ENCODE measurements at places on chromosomes 11 and 22.
A peak's percentile ranks its signal among the peaks of the same experiment; 100 is the strongest.

- no peak for DNase-seq
Measured at GRCh38 chr11:111535281-111535680, 5.2 kb upstream of the LAYN start.

DNA sequence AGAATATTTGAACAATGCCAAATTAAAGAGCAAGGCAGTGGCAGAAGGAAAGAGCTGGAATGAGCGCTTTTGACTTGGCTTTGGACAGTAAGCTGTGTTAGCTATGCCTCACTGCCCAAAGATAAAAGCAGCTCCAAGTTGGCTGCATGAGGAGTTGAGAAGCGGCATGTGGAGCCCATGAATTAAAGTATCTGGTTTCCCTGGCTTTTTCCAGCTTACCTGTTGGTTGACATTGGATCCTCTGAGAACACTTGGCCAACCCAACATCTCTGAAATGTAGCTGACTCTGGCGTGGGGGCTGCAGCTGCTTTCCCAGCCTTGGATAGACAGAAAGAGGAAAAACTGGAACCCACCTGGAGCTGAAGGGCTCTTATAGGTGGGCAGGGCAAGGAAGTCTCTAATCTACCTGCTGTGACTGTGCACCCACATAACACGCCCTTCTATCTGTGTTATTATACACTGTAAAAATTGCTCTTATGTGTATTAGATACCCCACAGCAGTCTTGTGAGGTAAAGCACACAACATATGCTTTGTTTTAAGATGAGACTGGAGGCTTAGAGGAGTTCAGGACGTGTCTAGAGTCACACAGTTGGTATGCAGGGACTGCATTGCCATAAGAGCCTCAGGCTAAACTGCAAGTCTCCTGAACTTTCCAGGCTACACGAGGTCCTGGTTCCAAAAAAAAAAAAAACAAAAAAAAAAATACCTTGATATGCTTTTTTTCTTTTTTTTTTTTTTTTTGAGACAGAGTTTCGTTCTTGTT is 5.8 kb downstream of the UBASH3B start:
- DNase-seq: no peak

DNA sequence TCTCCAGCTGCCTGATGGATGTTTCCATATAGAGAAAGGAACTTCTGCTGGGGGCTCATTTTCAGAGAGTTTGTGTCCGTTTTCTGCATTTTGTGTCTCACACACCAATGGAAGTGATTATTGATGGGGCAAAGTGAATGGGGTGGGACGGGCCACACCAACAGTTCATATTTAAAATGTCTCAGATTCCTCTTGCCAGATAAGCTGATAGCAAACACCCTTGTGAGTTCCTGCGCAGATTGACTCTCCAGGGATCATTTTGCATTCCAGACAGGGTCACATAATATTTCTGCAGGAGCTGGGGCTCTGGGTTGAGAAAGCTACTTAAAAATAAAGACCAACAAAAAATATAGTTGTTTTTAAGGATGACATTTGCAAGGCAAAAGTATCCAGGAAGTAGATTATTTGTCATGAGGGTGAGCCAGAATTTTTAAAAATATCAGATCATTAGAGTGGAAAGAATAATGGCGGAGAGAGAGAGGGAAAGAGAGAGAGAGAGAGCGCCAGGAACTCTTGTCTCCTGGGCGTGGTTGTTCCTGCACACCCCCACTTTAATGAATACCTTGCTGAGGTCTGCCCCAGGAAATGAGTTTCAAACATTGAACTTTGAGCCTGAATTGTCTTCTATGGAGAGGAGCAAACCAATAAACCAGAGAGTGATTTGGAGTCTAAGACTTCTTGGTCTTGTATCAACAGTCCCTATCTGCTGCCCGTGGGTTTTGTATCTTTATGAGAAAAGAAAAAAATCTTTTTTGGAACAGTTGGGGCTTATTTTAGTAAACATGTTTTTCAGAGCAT is 33.3 kb downstream of the MICAL2 start:
- no peak for DNase-seq

GRCh38 chr11:69296890-69297786 is 3.2 kb downstream of the MYEOV start:
- DNase-seq: peak; percentile 89

GRCh38 chr11:72227316-72228228 is 3.0 kb downstream of the INPPL1 start:
- no peak for DNase-seq

- DNase-seq: no peak
Measured at GRCh38 chr22:40519284-40519947, 117.1 kb downstream of the MRTFA start.

DNA sequence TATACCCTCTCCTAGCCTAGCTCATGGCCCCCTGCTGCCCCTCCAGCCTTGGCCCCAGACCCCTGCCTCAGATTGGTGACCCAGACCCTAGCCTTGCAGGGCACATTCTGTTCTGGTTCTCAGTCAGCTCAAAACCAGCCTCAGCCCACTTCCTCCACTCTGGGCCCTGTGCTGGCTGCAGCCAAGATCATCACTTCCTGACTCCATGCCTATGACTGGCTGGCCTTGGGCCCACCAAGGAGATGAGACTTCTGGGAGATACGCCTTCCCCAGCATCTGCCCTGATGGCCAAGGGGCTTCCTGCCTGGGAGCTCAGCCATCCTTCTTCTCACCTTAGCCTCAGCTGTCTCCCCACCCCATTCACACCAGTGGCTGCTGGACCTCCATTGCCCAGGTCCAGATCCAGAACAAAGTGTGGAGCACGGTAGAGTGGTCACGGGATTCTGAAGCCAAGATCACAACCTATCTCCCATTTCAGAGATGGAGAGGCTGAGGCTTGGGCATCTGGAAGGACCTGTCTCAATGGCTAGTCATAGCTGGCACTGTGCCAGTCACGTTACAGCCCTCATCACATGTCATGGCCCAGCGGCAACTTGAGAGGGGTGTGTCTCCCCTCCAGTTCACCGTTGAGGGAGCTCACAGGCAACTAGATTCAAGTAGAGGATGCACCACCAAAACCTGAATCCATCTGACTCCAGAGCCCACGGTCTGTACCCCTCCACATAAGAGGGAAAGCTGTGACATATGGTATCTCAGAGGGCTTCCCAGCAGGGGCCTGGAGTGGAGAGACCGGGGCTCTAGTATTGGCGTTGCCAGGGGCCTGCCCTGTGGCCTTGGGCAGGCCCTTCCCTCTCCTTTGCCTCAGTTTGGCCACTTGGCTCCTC is 43.0 kb upstream of the KLHL35 start:
- no peak for DNase-seq

DNA sequence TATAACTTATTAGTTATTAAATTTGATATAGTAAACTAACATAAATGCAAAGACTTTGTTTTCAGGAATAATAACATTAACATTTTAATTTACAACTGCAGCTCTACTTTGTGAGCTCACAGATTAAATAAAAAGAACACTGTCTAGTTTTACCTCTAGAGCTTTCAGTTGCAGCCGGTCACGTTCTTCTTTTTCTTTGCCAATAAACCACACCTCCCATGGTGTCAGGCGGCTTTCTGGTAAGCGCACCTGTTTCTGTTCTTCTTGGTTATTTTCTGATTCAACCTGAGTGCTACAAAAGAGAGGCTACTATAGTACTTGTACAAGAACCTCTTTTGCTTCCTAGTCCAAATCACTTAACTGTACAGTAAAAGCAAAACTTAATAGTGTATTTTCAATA is 5.8 kb downstream of the CCDC34 start:
- no peak for DNase-seq

DNA sequence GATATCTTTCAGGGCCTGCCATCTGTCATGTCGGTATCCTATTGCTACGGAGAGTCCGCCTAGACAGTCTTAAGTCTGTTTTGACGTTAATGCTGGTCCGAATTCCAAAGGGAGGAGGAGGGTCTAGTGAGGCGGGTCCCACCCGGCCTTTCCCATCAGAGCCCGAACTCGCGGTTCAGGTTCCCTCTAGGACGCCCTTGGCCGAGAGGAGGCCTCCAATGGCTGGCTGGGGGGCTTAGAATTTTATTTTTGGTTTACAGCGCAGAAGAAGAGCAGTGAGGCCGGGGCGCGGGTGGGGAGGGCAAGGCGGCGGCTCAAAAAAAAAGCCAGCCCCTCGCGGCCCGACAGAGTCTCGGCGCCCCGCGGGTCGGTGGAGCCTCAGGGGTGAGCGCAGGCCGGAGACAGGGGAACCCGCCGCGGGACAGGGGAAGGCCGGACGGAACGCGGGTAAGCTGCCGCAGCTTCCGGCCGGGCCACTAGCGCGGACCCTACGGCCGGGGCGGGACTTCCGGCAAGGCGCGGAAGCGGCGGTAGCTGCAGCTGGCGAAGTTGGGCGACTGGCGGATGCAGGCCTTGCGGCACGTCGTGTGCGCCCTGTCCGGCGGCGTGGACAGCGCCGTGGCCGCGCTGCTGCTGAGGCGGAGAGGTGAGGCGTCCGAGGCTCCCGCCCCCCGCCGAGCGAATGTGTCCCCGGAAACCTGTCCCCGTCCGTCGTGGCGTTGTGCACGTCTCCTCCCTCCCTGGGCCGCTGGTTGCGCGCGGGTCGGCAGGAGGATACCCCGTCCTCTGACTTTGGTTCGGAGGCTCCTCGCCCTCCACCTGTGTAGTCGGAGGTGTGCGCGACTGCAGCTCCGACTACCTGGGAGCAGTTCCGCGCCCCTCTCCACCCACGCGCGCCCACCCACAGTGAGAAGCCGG is at the start of gene TRMU:
Gene TRMU, plus strand, starts transcription at position 514 of the 918 bp plus-strand sequence. Its CDS starts 51 bp downstream, at position 565.
- DNase-seq: peak; percentile 77

GRCh38 chr22:47160141-47160541 is 397.7 kb downstream of the TBC1D22A start:
- DNase-seq: no peak

DNA sequence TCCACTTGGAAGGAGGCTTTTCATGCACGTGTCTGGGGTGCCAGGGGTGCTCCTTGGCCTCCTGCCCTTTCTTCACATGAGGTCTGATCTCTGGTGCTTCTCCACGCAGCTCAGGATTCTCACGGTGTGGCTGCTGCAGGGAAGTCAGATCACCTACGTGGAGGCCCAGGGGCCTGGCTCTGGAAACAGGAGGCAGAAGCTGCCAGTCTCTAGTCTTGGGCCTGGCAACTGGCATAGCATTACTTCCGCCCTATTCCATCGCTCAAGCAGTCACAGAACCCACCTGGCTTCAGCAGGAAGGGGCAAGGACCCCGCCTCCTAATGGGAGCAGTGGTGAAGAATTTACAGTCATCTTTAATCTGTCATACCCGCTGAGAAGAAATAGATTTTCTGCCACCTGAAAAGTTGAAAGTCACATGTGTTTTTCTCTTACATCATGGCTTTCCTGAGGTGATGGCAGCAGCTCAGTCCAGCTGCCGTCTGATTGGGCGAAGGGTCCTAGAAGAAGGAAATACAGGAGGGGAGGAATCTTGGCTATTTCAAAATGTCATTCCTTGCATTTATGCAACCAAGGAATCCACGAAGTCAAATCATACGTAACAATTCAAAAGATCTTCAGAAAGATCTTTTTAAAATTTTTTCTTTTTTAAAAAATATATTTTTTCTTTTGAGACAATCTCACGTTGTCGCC is 50.1 kb upstream of the DKK3 start:
- no peak for DNase-seq

- no peak for DNase-seq
Measured at GRCh38 chr11:10824888-10825287, 16.2 kb upstream of the EIF4G2 start.

DNA sequence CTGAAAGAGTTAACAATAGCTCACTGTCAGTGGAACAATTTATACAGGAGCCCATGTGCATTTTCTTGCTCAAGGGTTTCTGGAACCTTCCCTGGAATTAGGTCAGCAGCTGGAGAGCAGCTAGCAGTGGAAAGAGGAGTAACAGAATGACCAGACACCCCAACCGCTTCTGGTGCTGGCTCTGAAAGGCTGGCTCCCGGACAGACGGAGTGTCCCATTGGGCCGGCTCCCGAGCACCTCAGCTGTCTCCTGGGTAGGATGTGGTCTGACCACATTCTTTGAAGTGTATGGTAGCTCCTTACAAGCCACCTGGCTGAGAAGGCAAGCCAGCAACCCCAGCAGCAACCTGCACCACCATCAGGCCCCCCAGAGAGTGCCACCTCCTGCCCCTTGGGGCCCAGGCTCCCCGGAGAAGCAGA is 44.7 kb downstream of the ABTB2 start:
- DNase-seq: no peak

DNA sequence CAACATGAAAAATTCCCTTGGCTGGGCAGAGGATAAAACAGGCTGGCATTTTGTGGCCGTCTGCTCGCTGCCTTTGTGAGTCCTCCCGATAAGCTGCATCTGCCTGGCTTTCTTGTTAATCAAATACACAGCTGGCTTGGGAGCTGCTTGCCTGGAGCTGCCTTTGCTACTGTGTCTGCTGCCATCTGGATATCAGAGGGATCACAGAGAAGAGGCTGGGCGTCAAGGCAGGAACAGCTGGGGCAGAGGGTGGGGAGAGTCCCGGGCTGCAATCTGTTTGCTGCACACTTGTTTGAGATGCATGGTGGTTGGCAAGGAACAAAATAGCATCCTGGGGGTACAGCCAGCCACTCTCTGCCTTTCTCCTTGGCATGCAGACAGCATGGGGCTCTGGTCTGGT is 36.0 kb downstream of the COMMD9 start:
- DNase-seq: no peak

- no peak for DNase-seq
Measured at GRCh38 chr22:35860087-35860733, 142.5 kb downstream of the APOL5 start.

DNA sequence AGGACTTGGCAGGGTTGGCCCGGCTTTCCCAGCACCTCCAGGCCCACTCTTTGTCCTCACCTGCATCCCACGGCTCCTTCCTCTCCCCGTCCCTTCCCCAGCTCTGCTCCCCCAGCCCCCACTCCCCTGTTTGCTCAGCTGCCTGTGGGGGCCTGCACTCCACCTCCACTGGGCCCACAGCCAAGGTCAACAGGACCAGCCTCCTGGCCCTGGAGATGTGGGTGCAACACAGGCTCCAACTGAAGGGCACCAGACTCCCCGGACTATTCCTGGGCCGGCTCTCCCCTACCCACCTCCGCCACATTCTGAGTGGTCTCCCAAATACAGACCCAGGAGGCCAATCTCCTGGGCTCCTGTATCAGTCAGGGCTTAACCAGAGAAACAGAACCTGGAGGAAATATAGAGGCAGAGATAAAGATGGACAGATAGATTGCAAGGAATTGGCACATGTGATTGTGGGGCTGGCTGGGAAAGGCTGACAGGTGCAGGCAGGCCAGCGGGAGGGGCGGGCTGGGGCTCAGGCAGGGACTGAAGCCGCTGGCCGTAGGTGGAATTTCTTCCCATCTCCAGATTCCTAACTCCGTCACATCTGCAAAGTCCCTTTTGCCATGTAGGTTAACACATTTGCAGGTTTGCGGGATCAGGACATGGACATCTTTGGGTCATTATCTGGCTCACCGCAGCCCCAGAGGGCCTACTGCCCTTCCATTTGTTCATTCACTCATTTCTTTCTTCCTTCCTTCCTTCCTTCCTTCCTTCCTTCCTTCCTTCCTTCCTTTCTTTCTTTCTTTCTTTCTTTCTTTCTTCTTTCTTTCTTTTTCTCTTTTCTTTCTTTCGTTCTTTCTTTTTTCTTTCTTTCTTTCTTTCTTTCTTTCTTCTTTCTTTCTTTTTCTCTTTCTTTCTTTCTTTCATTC is 45.8 kb upstream of the MYH9 start:
- no peak for DNase-seq

- DNase-seq: no peak
Measured at GRCh38 chr11:90318651-90319050, 95.8 kb upstream of the CHORDC1 start.

GRCh38 chr11:58438486-58438885 is 3.5 kb downstream of the OR5B12 start:
- DNase-seq: no peak

Measured in stimulated activated CD4-positive, alpha-beta T cell treated with anti-CD3 and anti-CD28 coated beads, Interleukin-2, amount 100 ng/mL, for 24 hours (primary cell).